ENCODE measurements at places on chromosomes 5 and 9.

DNA sequence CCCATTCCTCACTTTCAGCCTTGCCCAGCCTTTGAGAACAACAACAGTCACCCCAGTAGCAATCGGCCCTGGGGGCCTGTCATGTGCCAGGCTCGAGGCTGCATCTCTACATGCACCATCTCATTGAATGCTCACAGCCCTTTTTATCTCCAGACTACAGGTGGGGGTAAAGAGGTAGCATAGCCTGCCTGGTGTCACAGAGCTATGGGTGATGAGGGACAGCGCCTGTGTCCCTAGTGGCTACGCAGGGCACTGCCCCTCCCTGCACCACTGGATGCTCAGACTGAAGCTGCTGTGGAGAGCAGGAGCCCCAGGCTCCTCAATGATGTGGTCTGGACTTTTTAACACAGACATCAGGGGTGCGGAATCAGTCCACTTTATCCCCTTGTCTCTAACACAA, 2.8 kb downstream of the CAMK2A start:
- no peak for DNase-seq

GRCh38 chr9:95788021-95788420, 87.5 kb upstream of the ERCC6L2 start:
- no peak for DNase-seq

- peak; percentile 55 for DNase-seq
These were observed 41.2 kb downstream of the FYB1 start for GRCh38 chr5:39178171-39178570.

GRCh38 chr9:106339882-106340281, 523.1 kb upstream of the ZNF462 start:
- DNase-seq = no peak

GRCh38 chr9:78261403-78262001, 25.6 kb downstream of the CEP78 start:
- peak; percentile 52 for DNase-seq

DNA sequence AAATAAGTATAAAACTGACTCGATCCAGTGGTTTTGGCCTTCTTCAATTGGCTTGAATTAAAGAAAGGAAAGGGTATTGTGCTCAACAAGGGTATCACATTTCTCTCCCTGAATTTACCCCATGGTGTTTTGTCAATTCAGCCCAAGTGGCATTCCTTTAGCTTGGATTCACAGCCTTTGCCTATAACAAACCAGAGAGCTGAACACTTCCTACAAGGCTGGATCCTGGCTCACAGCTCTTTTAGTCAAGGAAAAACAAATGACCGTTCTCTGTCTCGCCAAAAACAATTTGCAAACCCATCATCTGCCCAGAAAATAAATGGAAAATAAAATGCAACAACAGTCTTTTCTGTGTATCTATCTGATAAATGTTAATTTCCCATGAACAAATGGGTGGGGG, 5.7 kb downstream of the ZNF366 start:
- no peak for DNase-seq

- DNase-seq = peak; percentile 29
These were observed 43.1 kb upstream of the ELL2 start for GRCh38 chr5:96004754-96005153.

- DNase-seq = no peak
These were observed 33.3 kb downstream of the UNC5A start for GRCh38 chr5:176843673-176844072.

- DNase-seq = no peak
These were observed 122.9 kb downstream of the CFAP90 start for GRCh38 chr5:7728076-7728475.

DNA sequence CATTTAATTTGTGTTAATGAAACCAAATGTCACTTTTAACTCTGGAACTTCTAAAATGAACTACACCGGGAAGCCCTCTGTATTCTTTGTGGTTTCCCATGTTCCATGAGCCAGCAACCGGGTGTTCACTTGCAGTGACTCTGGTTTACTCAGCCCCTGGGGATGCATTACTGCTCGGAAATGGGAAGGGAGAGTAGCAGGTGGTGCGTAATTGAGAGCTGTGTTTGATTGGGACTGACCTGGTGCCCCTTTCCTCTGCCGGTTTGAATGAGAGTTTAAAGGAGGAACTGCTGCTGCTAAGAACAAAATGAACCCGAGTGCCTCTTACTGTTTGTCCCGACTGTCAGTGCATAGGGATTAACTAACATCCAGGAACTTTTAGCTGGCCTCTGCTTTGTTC, 100.1 kb upstream of the DHFR start:
- no peak for DNase-seq

DNA sequence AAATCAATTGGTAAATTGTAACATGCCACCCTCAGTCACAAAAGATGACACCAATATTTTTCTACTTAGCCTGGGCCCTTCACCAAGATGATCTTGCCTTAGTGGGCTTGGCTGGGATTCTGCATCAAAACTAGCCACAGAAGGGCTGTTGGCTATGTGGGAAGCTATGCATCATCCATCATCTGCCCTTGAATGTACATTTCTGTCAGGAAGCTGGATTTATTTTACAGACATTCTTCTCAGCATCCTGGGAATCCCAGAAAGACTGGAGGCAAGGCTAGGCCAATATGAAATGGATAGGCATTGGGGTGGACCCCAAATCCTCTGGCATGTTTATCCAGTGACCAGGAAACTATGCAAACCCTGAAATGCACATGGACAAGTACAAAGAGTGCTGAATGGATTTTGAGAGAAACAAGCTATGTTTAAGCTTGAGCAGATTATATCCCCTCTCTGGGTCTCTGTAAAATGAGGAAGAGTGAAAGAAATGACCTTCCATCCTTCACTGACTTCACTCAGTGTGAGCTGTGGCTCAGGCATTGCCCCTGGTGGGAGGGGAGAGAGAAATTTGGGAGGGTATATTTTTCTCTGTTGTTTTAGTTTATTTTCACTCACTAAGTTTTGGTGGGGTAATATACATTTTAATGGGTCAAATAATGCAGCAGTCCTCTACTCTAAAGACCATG, 283.6 kb downstream of the EBF1 start:
- DNase-seq = peak; percentile 33

GRCh38 chr9:117535973-117536372, 121.1 kb upstream of the ASTN2 start:
- DNase-seq = no peak

GRCh38 chr5:32195265-32195664, 21.1 kb upstream of the GOLPH3 start:
- DNase-seq = no peak

DNA sequence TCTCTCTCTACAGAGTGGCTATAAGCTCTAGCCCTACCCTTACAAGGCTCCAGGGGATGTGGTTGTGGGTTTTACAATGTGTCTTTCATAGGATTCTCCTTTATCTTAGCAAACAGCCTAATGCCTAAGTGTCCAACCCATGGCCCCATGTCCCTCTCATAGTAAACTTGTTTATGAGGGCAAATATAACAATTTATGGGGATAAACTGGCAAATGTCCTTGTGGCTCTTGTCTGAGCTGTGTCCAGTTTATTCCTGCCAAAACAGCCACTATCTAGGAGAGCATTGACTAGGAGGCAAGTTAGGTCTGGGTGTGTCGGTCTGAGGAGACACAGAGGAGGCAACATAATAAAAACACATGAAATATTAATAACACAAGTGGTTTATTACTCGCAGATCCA, 335.1 kb downstream of the IZUMO3 start:
- no peak for DNase-seq

GRCh38 chr5:96687080-96687479, 24.9 kb downstream of the CAST start:
- DNase-seq = no peak

DNA sequence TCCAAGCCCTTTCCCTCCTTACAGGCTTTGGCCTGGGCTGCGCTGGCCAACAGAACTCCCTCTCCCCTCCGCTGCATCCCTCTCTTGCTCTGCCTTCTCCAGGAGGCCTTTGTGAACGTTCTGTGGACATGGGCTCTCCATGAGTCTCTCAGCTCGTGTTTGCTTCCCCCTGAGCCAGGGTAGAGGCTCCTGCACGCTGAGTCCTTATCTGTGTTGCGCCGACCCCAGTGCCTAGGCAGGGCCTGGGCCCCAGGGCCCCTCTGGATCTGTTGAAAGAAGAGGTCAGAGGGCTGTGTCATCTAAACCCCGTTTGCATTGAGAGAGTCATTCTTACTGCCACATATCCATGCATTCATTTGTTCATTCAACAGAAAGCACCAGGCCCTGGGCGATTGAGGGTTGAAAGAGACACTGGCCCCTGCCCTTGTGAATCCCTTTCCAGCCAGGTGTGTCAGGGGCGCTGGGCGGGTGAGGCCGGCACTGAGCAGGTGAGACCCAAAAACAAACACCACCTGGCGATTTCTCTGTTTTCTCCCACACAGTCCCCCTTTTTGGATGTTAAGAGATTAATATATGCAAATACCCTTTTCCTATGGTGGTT, 111.2 kb upstream of the IER5L start:
- no peak for DNase-seq

GRCh38 chr9:129580211-129580915, 40.5 kb downstream of the C9orf50 start:
- no peak for DNase-seq

DNA sequence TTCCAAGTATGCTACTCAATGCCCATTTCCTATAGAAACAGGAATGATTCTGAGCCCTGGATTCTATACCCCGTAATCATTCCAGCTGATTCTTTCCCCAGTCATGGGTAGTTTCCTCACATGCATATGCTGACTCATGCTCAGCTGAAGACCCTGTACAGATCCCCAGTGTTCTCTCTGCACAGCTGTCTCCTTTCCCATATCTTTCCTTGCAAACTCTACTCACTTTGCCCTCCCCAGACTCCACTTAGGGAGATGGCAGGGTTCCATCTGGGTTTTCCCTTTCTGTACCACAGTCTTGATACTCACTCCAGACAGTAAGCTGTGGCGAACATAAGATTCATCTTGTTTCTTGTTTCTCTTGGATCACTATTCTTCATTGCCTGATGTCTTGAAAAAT, 357.6 kb downstream of the RAB3C start:
- no peak for DNase-seq

GRCh38 chr5:158398360-158399201, 539.6 kb upstream of the CLINT1 start:
- DNase-seq = no peak

GRCh38 chr9:94031946-94032345, 52.3 kb upstream of the PTPDC1 start:
- DNase-seq = no peak

DNA sequence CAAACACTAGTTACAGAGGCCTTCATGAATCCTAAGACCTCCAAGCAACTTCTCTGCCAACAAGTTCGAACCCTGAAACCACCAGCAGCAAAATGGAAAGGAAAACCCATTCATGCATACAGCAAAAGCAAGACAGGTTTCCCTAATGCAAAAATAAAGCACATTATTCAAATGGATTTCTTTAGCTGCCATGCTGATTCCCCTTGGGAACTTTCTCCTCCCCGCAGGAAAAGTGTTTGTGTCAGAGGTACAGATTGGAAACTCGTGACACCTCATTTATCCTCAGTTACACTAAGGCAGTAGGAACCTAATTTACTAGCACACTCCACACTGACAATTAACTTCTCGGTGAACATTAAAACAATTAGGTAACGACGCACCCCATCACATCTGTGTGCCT, 63.4 kb downstream of the TLE1 start:
- DNase-seq = no peak

DNA sequence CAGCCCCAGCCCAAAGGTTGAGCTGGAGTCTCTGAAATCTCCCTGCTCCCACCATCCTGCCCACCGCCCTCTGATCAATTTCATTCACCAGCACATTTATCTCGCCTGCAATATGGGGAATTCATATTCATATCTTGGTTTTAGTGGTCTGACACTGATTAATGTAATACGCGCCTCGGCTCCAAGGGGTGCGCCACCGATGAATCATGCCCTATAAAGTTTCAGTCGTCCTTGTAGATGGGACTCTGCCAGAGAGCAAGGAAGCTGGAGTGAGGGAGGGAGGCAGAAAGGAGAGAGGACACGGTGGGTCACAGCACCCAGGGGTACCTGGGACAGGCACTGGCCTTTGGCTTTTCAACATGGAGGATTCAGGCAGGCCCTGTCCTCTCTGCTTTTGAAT, 8.9 kb downstream of the IRX1 start:
- DNase-seq = no peak

DNA sequence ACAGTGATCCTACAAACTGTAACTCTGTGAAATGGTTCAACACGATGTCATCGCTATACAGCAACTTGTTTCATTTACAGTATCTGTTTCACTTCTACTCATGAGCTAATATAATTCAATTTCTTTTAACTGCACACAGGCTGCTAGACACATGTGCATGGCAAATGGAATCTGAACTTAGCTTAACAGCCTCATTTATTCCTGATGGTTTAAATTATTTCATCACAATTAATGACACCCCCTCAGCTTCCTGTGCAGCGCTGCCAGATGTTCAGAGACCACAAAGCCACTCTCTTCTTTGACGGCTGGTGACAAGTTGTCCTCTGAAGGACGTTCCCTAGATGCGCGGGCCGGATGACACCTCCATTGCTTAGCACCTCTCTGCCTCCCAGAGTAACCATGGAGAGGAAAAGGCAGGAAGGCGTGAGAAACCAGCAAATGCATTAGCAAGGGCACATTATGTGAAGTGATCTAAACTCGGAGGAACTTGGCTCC, 191.1 kb downstream of the BNC2 start:
- DNase-seq = peak; percentile 80

GRCh38 chr5:28648108-28648507, 1609.7 kb upstream of the CDH9 start:
- DNase-seq = no peak

DNA sequence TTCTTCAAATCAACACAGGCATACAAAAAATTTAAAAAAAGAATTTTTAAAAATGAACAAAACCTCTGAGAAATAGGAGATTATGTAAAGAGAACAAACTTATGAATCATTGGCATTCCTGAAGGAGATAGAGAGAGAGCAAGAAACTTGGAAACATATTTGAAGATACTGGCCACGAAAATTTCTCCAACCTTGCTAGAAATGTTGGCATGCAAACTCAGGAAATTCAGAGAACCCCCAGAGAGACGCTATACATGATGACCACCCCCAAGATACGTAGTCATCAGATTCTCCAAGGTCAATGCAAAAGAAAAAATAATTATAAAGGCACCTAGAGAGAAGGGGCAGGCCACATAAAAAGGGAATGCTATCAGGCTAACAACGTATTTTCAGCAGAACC, 472.5 kb downstream of the MTRR start:
- DNase-seq = no peak

- no peak for DNase-seq
These were observed 64.6 kb upstream of the SIMC1 start for GRCh38 chr5:176173647-176174046.

All from AG10803 (cell line).